NCI-H187 (cell line): ENCODE measurements at places on chromosomes 11 and 22.

GRCh38 chr22:23106344-23106743 lies 35.4 kb downstream of the RSPH14 start:
- DNase-seq, result no peak

- no peak for DNase-seq
Measured at GRCh38 chr11:115488945-115489344, 15.3 kb downstream of the CADM1 start.

DNA sequence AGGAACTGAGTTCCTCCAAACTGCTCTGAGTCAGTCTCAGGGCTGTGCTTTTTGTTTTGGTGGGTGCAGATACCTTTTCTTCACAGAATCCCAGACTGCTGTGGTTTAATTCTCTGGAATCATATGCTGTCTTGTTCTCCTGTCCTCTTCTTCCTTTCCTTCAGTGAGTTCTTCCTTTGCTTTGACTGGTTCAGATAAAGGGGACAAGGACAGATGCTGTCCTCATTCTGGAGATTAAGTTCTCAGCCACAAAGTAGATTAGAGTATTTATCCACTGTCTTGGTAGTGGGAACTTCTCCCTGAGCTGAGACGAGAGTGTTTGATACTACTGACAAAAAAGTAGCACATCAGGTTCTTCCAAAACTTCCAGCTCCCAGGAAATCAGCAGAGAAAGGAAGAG lies 13.3 kb downstream of the ZDHHC5 start:
- no peak for DNase-seq

DNA sequence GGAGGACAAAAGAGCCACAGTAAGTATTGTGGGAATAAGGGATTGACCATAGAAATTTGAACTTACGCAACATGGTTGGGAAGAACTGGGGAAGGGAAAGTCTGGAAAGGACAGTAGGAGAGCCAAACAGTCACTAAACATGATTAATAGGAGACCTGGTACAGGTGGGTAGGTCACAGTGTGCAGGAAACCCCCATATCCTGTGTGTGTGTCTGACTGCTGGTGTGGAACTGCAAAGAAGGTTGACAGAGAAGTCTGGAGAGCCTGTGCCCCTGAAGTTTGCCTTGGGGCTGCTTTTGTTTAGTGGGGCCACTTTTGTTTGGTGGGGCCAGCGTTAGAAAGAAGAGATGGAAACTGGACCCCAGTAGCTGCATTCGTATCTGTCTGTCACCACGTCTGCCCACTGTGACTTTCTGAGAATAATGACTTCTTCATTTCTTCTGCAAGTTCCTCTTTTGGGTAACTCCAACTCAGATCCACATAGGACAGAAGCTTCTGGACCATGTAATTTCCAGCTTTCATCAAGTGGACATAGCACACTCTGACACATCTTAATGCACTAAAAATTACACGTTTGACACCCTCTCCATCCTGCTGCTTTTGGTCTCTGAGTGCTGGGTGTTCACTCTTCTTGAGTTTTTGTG lies 126.8 kb upstream of the RAG2 start:
- no peak for DNase-seq

- DNase-seq, result no peak
Measured at GRCh38 chr11:31826536-31827438, 15.7 kb upstream of the PAX6 start.
